ENCODE measurements at places on chromosomes 11 and 22. TPM values are rescaled to one million over a fixed set of nuclear protein-coding genes. Genes with fewer than 3 reads are reported as not detected.

The POU2AF1 gene
- 0.27 TPM for polyA plus RNA-seq

- peak; percentile 89 for DNase-seq
These were observed 35.7 kb upstream of the LRRC10B start for GRCh38 chr11:61472868-61473267.

- DNase-seq = no peak
These were observed 11.0 kb downstream of the TRPM5 start for GRCh38 chr11:2433106-2433925.

DNA sequence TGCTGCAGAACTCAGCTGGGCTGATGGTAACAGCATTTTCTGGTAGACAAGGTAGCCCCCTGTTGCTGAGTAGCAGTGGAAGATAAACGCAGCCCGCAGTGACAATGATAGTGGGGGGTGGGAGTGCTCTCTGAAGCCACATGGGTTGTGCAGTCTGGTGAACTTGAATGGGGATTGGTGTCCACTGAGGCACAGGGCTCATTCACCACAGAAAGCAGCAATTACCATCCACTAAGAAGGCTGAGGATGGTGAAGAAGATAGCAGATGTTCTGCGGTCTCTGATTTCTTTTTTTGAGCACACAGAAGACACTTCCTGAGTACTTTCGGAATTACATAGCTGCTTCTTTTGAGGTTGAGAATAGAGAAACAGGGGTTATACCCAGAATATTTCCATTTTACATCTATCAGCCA is 150.3 kb downstream of the LRRC4C start:
- no peak for DNase-seq
